ENCODE measurements at places on chromosomes 6 and 20.

DNA sequence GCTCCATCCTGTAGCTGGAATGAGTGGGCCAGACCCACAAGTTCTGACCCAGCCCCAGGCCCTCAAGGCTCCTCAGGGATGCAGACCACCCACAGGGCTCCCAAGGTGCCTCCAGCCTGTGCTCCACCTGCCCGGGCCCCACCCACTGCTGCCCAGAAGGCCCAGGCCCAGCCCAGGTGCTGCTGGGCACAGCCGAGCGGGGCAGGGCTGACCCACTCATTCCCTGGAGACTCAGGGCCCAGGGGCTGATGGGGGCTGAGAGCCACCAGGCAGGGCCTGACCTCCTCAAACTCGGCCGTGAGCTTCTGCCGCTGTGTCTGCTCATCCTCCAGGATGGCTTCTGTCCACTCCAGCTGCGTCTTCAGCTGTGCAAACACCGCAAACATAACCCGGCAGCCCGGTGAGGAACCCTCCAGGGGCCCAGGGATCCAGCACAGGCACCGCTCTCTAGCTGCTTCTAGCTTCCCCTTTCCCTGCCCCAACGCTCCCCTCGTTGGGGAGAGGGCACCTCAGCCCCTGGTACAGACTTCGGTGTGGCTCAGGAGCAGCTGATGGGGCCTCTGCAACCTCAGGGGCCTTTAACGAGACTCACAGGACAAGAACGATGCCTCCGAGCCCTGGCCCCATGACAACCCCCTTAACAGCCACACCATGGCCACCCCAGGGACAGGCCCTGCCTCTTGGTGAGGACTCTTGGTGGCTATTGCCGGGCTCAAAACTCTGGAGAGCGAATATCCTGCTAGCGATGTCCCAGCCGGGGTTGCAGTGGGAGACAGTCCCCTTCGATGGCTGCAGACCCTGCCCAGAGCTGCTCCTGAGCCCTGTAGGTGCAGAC lies 46.0 kb downstream of the DSTN start:
- no peak for DNase-seq

- DNase-seq: no peak
These were observed 585.7 kb upstream of the MARCKS start for GRCh38 chr6:113271437-113271836.

- no peak for DNase-seq
These were observed 111.2 kb downstream of the NFATC2 start for GRCh38 chr20:51431321-51431720.

- DNase-seq: no peak
These were observed 12.0 kb downstream of the RNF8 start for GRCh38 chr6:37365791-37366190.

DNA sequence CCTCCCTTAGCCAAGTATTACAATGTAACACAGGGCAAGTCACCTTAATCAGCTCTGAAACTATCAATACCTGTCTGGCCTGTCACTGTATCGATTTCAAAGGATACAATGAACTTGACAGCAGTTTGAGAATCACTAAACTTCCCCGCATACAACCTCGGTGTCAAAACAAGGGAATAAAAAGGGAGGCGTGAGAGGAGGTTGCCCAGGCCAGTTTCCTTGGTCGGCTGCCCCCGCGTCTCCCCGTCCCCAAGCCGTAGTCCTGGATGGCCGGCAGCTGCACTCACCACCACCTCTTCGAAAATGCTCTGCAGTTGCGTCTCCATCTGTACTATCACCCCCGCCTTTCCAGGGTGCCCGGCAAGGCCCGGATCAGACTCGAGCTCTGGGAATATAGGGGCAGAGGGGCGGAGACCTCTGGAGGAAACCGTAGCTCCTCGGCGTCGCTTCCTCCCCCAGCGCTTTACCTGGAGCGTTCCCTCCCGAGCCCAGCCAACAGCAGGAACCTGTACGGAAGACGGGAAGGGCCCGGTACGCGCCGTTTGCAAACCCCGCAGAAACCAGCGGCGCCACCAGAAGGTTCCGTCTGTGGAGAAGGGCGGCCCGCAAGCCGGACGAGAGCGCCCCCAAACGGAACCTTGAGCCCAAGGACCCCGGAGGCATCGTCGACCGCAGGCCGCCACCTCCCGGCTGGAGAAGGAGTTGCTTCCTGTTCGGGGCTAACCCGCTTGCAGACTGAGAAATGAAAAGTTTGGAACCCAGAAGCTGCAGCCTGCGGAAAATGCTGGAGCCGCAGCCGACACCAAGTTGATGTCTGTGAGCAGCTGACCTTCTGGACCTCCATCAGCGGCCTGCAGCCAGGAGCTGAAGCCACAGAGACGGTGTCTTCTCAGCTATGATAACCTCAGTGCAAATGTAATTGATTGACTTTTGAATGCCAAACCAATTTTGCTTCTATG lies at the start of gene MED23:
Gene MED23, minus strand, starts transcription at position 519 of the 959 bp plus-strand sequence. Its CDS starts 193 bp downstream, at position 326.
- DNase-seq: peak; percentile 97

Data from esophagus muscularis mucosa (tissue), 4 donors.